ENCODE measurements at places on chromosomes 4 and X.

DNA sequence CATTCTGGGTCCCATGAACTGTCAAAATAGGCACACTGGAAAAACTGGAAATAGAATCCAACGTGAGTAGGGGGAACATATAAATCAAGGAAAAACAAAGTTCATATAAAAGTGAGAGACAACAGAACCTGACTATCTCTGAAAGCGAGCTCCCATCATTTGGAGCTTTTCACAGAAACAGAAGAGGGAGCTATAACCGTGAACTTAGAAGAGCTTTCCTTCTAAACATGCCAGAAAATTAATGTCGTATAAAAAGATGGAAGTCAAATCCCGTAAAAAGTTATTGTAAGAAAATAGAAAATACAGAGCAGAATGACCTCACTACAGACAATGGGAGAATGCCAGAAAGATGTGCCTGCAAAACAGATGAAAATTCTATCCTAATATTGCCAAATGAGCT is 23.9 kb upstream of the HSD17B10 start:
- no peak for DNase-seq

GRCh38 chrX:154821523-154821922 is 12.9 kb downstream of the SMIM9 start:
- DNase-seq: no peak

- no peak for DNase-seq
Measured at GRCh38 chr4:98290511-98290910, 29.3 kb downstream of the RAP1GDS1 start.

DNA sequence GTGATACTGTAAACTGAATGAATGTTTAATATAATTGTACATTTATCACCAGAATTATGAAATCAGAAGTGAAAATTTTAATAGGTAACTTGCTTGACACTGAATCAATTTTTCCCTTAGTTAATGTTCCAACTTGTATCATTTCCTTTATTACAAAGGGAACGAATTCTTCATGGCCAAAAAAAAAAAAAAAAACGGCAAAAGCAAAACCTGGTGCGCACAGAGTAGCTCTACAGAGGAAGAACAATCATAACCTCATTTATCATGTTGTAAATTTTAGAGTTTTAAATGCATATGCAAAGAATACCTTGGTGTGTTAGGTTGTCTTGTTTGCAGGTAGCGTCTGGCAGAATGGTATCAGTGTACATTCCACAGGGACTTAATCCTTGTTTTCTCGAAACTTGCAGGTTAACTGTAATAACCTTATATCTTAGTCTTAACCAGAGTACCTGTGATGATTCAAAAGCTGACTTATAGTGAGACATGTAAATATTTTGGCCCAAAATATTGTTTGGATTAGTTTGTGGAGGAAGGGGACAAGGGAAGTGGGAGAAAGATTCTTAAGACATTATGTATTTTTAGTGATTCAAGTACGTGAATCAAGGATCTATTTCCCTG is 70.0 kb downstream of the NPNT start:
- no peak for DNase-seq

DNA sequence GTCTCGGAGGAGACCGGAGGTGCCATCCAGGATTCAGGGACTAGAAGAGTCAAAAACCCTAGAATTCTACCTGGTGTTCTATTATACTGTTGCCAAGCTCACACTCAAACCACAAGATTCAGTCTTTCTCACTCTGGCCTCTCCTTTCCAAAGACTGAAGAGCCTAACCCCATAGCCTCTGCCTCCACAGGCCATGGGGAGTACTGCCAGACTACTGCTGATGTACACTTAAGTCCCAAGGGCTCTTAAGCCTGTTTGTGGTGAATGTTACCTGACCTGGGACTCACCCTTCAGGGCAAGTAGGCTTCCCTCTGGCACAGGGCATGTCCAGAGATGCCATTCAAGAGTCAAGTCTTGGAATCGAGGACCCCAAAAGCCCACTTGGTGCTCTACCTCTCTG is 58.9 kb upstream of the IRS4 start:
- DNase-seq: no peak

Data from activated T-helper 9 cell treated with anti-CD3 and anti-CD28 coated beads, Interleukin-2, amount 50 U/mL, for 16 hours (primary cell).